ENCODE measurements at places on chromosomes 11 and 22.

- DNase-seq, result peak; percentile 45
Observed at GRCh38 chr22:46542011-46542985, 4.9 kb upstream of the CELSR1 start.

GRCh38 chr11:118705111-118705741, 25.8 kb upstream of the TREH start:
- DNase-seq, result no peak

GRCh38 chr11:70820311-70820710, 422.0 kb downstream of the CTTN start:
- no peak for DNase-seq

GRCh38 chr11:34941688-34942087, 25.3 kb downstream of the PDHX start:
- DNase-seq, result no peak

DNA sequence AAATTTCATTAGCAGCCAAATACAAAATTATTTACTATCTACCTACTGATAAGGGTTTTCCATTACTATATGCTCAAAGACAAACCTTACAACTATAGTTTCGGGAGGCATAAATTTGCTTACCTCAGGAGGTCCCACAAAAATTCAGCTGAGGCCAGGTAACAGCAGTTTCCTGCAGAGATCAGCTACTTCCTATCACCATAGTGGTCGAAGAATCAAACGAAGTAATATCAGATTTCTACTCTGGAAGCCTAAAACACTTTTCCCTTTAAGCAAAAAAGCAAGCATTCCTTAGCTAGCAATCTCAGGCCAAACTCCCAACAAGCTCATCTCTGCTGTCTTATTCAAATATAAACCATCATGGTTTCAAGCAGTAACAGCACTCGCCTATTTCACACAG, 3.1 kb downstream of the NAP1L4 start:
- no peak for DNase-seq

All from HepG2 (cell line).